ENCODE measurements at places on chromosomes 16 and 17.

GRCh38 chr16:4979736-4980660 is 21.9 kb downstream of the SEC14L5 start:
- DNase-seq: no peak

GRCh38 chr17:10875984-10876555 is 38.2 kb upstream of the PIRT start:
- no peak for DNase-seq

DNA sequence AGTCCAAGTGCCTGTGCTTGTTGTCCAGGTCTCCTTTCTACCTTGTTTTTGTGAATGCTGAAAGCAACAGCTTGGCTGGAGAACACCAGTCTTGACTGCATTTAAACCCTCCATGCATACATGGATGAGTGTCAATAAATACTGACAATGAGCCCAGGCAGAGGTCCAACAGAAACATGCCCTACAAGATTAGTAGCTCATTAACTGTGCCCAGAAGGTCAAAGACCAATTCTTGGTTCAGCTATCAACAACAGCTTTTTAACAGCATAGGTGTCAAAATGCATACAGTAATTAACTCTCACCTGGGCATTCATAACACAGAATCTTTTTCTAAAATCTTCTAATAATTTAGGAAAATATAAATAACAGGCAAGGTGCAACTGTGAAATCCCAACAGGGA is 63.2 kb downstream of the N4BP1 start:
- no peak for DNase-seq

DNA sequence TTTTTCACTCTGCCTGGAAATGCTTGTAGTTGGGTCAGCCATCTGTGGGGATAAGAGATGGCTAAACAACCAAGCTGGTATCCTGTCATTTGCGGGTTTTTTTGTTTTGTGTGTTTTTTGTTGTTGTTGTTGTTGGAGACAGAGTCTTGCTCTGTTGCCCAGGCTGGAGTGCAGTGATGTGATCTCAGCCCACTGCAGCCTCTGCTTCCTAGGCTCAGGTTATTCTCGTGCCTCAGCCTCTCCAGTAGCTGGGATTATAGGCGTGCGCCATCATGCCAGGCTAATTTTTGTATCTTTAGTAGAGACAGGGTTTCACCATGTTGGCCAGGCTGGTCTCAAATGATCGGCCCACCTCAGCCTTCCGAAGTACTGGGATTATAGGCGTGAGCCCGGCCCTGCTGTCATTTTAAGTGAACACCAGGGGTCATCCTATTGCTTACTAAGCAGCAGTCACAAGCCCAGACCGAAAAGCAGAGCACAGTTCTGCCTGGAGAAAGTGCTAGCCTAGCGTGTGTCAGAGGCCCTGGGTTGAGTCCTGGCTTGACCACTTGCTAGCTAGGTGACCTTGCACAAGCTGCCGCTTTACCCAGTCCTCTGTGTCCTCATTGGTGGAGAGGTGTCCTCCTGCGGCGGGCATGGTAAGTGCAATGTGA is 4.6 kb downstream of the SMCR8 start:
- no peak for DNase-seq

- no peak for DNase-seq
Measured at GRCh38 chr17:16106161-16106891, 106.7 kb downstream of the TTC19 start.

- DNase-seq: no peak
Measured at GRCh38 chr16:62676306-62676705, 640.1 kb upstream of the CDH8 start.

- no peak for DNase-seq
Measured at GRCh38 chr16:19287241-19287640, 1.7 kb downstream of the CLEC19A start.

DNA sequence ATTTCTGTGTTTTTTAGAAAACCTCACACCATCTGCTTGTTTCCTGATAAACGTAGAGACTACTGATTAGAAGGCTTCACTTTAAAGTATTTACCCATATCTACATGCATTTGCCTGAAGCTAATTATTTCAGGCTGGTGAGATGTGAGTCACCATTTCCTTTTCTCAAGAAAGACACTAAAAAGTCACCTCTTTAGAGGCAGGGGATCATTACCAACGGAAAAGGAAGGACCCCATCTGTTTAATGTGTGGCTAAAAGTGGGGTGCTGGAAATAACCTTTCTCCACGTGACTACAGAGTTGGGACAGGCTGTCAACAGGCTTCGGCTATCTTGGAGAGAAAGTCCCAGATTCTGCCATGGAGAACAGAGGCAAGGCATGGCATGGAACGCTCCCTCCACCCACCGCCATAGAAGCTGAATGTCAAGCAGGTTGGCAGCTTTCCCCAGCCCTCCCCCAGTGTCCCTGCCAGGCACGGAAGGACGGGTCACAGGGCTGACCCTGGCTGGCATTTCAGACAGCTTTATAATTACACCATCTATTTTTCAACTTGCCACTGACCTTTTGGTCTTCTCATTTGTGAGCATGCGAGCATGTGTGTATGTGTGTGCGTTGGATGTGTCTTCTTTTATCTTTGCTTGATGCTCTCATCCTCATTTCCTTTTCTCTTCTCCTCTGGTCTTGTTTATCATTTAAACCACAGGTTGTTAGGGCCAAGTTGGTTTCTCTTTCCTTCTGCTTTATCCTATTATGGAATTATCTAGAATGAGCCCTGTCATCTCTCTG is 157.0 kb downstream of the CPPED1 start:
- DNase-seq: no peak

All from central memory CD8-positive, alpha-beta T cell (primary cell).